SW 1271 (cell line): ENCODE measurements at places on chromosomes 5 and 9.

DNA sequence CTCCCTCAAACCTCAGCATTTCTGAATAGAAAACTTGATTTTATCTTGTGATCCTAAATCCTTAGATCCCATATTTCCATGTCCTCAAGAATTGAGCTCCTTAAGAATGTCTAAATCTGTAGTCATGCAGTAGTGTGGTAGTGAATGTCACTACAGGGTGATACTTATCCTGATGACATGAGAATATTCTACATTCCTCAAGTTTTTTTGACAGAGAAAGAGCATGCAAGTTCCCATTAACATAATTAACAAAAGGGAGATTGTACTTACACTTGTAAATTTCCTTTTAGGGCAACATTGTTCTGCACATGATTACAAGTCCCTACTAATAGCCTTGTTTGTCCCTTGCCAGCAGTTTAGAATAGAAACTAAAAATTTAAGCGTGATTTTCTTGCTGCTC is 352.3 kb downstream of the PTPRD start:
- DNase-seq = no peak

DNA sequence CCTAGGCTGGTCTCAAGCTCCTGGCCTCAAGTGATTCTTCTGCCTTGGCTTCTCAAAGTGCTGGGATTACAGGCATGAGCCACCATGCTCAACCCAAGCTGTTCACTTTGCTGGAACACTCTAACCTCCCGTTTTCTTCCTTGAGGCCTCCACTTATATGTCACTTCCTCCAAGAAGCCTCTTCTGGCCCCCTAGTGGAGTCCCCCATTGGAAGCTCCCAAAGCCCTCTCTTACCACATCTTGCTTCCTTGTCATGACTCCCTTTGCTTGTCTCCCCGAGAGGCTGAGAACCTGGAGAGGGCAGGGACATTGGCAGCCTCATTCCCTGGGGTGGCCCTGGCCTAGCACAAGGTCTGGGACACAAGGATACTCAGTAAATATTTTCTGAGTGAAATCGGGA is 80.8 kb downstream of the PDE6A start:
- no peak for DNase-seq

- DNase-seq = no peak
Measured at GRCh38 chr5:124160265-124160664, 586.2 kb downstream of the ZNF608 start.

- DNase-seq = no peak
Measured at GRCh38 chr5:144028058-144028457, 142.4 kb downstream of the YIPF5 start.

- DNase-seq = no peak
Measured at GRCh38 chr5:79235261-79235633, 684 bp upstream of the JMY start.

DNA sequence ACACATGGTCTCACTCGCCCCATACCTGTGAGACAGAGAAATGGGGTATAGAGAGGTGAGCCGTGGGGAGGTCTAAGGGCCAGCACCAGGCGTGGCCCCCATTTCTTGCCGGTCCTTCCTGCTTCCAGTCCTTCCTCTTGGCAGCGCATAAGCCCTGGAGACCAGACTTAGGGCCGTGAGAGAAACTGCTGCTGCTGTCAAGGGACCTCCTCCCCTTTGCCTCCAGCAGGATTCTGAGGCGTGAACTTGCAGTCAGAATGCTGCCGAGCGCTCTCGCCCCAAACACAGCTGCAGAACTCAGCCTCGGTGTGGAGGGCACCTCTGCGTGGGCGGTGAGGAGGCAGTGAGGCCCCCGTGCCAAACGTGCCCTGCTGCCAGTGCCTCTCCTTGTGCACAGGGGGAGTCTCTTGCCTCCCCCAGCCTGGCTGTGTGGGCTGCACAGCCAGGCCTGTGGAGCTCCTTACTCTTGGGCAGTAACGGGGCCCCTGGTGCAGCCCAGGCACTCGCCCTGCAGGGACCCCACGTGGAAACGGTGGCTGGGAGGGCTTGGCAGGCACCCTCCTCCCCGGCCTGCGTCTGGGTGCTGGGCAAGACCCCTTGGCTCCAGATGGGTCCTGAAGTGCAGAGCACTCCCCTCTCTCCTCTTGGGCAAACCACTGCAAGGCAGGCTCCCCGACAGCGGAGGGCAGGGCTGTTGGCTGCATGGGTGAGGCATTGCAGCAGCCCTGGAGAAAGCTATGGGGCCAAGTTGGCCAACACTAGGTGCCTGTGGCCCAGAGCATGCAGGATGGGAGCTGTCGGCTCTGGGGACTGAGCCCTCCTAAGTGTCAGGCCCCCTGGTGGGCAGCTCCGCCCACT is 85.4 kb downstream of the RXRA start:
- no peak for DNase-seq

GRCh38 chr9:115133649-115134048 is 15.7 kb upstream of the TNC start:
- no peak for DNase-seq

- DNase-seq = no peak
Measured at GRCh38 chr9:4346131-4346530, 46.3 kb upstream of the GLIS3 start.

DNA sequence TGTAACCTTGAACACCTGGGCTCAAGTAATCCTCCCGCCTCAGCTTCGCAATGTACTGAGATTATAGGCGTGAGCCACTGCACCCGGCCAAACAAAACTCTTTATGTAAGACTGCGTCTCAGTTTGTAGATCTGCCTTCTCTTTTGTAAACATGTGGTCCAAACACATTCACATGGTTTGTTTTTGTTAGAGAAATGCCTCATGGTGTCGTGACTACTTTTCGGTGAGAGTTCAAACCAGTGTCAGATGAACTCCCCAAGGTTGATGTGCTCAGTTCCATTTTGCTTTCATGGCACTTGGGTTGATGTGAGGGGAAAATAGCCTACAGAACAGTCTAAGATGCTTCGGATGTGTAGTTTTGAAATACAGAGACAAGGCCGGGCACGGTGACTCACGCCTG is 231.6 kb downstream of the GOLPH3 start:
- DNase-seq = no peak
